ENCODE measurements at places on chromosomes 11 and 22.

- DNase-seq, result no peak
Observed at GRCh38 chr11:2440646-2441045, 3.7 kb downstream of the TRPM5 start.

- DNase-seq, result no peak
Observed at GRCh38 chr11:21560466-21560975, 632.4 kb upstream of the ANO5 start.

- no peak for DNase-seq
Observed at GRCh38 chr11:12292766-12293165, 84.6 kb upstream of the PARVA start.

DNA sequence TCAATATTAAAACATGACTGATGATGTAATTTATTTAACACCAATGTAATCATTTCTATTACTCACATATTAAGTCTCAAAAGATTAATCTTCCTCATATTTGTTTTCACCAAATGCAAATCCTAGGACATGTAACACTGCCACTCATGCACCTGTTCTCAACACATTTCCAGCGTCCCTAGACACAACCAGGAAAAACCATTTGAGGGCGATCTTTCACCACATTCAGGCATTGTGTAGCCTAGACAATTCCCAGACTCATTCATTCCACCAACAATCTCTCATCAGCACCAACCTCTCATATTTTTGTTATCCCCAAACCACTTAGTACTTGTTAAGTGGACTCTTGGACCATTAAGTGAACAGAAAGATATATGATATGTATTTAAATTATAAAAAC, 66.1 kb downstream of the SLC36A4 start:
- DNase-seq, result no peak

GRCh38 chr22:36772451-36772850, 3.5 kb downstream of the IFT27 start:
- no peak for DNase-seq

GRCh38 chr11:29957431-29957830, 59.4 kb downstream of the KCNA4 start:
- no peak for DNase-seq

DNA sequence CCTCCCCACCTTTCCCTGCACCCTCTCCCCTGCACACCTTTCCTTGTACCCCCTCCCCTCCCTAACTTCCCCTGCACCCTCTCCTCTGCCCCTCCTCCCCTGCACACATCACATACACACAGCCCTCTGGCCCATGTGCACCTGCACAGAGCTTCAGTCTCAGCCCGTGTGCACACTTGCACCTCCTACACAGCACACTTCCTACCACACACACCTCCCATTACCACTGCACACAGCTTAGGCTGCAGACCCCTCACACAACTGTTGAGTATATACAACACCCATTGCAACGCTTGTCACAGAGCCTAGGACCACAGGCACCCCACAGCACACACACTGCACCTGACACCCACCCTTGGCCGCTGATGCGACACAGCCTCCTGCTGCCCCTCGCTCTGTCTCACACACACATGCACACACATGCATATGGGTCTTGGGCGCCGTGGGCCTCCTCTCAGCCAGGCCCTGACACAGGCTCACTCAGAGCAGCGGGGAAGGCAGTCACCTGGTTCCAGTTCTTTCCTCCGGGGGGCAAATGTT, 411 bp downstream of the SIGIRR start:
- DNase-seq, result no peak

GRCh38 chr22:40560551-40560950, 76.0 kb downstream of the MRTFA start:
- DNase-seq, result no peak

DNA sequence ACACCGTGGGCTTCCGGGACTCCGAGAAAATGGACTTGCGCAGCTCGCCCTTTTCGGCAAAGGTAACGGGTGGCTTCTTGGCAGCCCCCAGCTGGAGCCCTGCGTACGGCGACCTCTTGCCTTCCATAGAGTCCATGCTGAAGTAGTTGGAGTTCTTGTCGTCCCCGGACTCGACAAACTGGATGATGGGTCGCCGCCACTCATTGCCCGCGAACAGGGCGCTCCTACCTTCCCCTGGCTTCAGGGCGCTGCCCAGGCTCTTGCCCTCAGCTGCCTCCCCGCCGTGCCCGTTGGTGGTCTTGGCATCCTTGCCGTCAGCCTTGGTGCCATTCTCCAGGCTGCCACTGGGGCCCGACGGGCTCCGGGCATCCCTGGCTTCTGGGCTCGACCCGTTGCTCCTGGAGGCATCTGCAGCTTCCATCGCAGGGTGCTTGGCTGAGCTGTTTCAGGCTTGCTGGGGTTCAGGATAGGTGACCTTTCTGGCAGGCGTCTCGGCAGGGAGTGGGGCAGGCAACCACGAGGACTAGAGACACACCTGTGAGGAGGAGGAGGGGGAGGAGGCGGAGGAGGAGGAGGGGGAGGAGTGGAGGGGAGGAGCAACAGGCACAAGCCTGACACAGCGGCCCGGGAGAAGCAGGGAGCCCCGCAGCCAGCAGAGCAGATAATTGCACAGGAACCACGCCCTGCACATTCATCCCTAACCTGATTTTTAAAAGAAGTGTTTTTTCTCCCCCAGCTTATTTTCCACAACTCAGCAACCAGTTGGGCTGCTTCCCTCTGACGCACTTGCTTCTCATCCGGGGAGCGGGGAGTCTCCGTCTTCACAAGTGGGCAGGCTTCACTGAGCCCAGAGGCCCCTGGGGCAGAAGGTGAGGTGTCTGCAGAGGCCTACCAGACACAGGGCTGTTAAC, at the start of gene TRIM29:
TSS of gene TRIM29 (minus strand) at position 503 of the 911 bp plus-strand sequence. CDS start at position 421, 82 bp downstream.
- DNase-seq, result no peak

- no peak for DNase-seq
Observed at GRCh38 chr22:48864748-48865147, 962.9 kb downstream of the BRD1 start.
